ENCODE measurements at places on chromosomes 3 and 15.

GRCh38 chr3:62281726-62282125 is 91.6 kb downstream of the FEZF2 start:
- H3K27ac ChIP-seq, result no peak overlapping the region
- H3K4me1 ChIP-seq, result no peaks in the 10 kb centered on the region
- no peaks in the 10 kb centered on the region for H3K27me3 ChIP-seq
- DNase-seq, result no peak
- no peak overlapping the region for H3K4me3 ChIP-seq

GRCh38 chr3:73513260-73513659 is 111.5 kb downstream of the PDZRN3 start:
- H3K4me3 ChIP-seq, result no peak overlapping the region
- H3K4me1 ChIP-seq, result peaks cover 33% of the 10 kb centered on the region
- no peaks in the 10 kb centered on the region for H3K36me3 ChIP-seq
- no peaks in the 10 kb centered on the region for H3K27me3 ChIP-seq

DNA sequence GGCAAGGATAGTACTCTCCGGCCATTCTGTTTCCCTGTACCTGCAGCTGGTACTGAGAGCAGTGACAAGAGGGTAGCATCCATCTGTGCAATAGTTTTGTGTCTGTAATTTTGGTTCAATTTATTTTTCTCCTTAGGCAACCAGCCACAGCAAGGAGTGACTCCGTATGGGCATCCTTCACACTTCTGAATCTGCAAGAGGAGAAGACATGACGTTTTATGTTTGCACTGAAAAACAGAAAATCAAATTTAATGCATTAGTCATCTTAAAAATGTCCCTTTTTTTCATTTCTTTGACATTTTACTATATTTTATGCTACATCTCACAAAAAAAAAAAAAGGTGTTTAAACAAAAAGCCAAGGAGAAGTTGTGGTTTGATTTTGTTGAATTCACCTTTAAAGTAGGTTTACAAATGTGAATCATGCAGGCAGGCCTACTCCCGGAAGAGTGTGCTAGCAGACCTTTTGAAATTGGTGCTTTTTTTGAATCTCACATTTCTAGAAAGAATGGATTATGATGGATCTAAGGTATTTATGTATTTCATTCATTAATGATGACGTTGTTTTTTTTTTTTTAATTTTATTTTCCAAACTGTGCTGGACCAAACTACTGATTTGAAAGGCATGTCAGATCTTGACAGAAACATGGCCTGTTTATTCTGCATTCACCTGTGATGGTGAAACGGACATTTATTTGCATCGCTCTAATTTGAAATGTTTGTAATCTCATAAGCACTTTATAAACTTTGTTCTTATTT is 28.1 kb downstream of the IGSF10 start:
- no peak overlapping the region for H3K27ac ChIP-seq
- no peaks in the 10 kb centered on the region for H3K4me1 ChIP-seq
- H3K36me3 ChIP-seq, result no peaks in the 10 kb centered on the region
- no peaks in the 10 kb centered on the region for H3K27me3 ChIP-seq

DNA sequence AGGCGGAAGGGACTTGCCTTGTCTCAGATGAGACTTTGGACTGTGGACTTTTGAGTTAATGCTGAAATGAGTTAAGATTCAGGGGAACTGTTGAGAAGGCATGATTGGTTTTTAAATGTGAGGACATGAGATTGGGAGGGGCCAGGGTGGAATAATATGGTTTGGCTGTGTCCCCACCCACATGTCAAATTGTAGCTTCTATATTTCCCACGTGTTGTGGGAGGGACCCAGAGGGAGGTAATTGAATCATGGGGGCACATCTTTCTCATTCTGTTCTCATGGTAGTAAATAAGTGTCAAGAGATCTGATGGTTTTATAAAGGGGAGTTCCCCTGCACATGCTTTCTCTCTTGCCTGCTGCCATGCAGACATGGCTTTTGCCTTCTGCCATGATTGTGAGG is 89.2 kb downstream of the CGGBP1 start:
- H3K4me1 ChIP-seq, result no peaks in the 10 kb centered on the region
- no peak for DNase-seq
- H3K4me3 ChIP-seq, result no peak overlapping the region

DNA sequence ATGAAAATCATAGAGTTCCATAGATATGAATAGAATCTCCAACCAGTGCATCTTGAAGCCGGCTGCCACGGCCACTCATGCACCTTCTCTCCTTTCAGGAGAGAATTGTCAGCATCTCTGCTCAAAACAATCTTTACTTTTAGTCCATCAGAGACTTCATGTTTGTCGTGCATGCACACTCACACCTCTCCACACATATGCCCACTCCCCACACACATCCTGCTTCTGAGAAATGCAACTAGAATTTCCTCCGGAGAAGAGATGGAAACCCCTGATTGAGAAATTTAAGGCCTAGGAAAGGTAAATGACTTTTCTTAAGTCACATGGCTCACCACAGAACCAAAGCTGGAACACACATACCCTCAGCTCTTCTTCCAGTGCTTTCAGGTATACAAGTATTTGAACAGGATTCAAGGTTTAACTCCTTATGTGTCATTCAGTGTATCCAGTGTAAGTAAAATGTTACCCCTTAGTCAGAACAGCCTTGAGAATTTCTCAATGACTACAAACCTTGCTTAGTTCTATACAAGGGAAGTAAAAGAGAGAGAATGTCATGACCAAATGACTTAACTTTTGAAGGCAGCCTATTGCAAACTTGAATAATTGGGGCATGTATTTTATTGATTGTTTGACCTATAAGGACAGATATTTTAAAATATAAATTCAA is 69.1 kb upstream of the TSEN2 start:
- no peaks in the 10 kb centered on the region for H3K36me3 ChIP-seq
- H3K27me3 ChIP-seq, result no peaks in the 10 kb centered on the region
- H3K4me3 ChIP-seq, result no peak overlapping the region
- no peak overlapping the region for H3K27ac ChIP-seq

Measured in thoracic aorta (tissue), 2 donors.